ENCODE measurements at places on chromosomes 5 and 9.

DNA sequence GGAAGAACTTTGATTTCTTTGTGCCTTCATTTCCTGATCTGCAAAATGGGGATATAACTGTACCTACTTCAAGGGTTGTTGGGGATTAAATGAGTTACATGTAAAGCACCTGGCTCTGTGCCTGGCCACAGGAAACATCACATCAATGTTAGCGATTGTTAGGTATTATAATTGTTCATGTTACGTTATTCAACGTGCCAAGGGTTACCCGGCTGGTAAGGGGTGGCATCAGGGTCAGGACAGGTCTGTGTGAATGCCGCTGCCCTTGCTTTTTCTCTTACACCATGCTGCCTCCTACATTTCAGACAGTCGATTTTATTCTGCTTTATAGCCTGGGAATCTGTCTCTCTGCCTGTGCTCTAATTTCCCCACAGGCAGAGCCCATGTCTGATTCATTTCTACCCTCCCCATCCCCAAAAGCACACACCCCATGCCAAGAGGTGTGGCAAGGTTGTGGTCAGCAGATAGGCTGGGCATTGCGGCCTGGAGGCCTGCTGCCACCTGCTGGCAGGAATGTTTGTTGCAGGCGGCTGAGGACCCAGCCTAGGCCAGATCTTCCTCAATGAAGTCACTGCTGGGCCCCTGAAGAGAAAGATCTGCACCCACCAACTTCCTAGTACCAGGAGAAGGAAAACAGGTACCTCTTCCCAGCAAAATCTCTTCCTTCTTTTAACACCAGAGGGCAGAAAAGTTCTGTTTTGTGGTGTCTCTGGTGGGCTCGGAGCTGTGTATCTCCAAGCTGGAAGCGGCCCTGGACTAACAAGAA is 5.3 kb downstream of the ANKS6 start:
- DNase-seq: peak; percentile 85

GRCh38 chr9:69079186-69079585 is 43.6 kb downstream of the FXN start:
- no peak for DNase-seq

GRCh38 chr9:36341936-36342577 is 58.0 kb downstream of the RNF38 start:
- DNase-seq: no peak

GRCh38 chr9:117074784-117075520 is 339.9 kb downstream of the ASTN2 start:
- DNase-seq: no peak

DNA sequence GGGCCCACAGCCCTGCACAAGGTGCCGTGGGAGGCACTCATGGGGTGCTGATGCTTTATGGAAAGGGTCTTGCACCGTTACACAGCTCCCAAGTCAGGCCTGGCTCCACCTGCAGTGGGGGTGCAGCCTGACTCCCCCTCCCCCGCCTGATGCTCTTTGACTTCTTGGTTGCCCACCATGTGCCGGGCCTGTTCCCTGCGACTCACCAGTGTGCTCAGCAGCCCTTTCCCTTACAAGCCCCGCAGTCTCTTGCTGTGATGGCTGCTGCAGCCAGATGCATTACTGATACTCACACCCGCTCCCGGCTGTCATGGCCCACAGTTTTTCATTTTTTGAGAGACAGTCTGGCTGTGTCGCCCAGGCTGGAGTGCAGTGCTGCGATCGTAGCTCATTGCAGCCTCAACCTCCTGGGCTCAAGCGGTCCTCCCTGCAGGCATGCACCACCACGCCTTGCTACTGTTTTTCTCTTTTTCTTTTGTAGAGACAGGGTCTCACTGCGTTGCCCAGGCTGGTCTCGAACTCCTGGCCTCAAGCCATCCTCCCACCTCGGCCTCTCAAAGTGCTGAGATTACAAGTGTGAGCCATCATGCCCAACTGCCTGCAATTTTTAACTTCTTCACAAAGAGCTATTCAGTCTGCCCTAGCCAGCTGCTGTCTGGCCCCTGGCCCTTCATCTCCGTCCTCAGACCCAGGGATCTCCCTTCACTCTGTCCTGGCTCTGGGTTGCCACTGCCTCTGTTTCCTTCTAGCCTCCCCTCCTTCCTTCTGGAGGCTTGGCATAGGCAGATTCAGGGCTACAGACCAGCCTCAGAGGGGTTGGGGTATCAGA is 109.5 kb downstream of the RXRA start:
- no peak for DNase-seq

DNA sequence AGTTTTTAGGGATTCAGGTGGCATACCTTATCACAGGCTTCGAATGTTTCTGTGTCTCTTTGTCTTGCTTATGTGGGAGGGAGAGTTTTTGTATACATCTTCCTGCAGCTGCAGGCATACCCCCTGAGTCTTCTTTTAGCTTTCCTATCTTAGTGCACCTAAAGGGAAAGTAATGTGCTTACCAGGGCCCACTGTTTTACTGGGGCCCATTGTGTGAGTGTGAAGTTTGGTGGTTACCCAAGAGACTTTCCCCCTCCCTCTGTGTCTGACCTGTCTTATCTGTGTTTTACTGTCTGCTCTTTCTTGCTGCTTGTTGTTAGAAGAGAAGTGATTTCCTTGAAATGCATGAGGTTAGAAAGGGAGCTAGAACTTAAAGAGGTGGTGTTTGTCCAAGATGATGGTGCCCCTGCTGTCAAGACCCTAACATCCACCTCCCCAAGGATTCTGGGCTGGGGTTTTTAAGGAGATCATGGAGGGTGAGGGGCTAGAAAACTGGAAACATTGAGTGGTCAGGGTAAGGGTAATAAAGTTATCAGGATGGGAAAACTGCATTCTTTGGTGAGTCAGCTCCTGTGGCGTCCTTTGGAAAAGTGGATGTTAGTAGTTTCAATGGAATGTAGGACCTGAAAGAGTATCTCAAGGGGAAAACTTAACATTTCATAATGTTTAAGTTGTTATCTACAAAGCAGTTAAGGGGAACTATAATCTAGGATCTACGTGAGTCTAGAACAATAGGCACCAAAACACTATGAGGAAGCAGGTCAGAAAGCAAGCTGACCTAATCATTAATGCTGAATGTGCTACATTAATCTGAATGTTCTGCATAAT is 583.5 kb upstream of the TUSC1 start:
- DNase-seq: peak; percentile 42

- no peak for DNase-seq
These were observed 124.3 kb upstream of the SLC12A2 start for GRCh38 chr5:127959152-127959764.

DNA sequence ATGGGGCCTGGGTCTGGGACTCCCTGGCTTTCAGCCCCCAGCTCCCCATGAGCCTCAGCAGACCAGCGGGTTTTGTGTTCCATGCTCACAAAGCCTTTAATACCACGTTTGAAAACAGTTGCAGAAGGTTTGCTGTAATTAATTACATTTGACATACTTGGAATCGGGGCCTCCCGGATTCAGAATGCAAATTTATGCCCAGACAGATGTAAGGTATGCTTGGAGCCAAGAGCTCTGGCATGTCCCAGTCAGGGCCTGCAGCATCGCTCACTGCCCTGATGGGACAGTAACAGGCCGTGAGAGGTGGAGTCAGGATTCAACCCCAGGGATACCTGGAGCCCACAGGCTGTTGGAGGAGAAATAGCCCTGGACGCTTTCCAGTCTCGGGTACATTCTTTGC is 12.2 kb downstream of the ZNF618 start:
- no peak for DNase-seq

DNA sequence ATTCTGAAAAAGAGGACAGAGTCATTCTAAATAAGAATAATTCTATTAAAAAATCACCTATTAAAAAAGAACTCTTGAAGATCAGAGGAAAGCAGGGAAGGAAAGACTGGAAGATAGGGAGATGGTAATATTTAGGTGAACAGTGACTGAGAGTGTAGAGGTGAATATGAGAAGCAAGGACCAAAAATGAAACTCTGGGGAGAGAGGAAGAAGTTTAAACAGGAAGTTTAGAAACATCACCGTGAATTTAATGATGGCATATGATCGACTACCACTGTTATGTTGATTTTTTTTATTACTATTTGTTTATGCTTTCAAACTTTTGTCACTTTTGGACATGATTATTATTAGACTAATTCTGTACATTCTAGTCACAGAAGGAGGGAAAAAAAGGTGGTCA is 1.7 kb upstream of the SPINK6 start:
- peak; percentile 28 for DNase-seq

DNA sequence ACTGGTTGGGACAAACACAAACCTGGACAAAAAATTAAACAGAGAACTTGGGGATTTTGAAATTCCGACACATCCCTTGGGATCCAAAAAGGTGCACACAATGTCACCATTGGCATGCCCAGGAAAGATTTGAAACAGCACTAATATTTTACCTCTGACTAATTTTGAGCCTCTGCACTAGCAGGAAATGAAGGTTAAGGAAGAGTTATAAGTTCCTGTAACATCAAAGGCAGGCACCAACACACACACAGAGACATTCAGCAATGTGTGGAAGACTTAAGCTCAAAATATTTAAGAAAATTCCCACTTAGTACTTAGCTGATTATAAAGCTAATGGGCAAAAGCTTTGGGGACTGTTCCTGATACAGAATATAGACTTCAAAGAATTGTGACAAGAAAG is 247.0 kb downstream of the CDH9 start:
- no peak for DNase-seq

DNA sequence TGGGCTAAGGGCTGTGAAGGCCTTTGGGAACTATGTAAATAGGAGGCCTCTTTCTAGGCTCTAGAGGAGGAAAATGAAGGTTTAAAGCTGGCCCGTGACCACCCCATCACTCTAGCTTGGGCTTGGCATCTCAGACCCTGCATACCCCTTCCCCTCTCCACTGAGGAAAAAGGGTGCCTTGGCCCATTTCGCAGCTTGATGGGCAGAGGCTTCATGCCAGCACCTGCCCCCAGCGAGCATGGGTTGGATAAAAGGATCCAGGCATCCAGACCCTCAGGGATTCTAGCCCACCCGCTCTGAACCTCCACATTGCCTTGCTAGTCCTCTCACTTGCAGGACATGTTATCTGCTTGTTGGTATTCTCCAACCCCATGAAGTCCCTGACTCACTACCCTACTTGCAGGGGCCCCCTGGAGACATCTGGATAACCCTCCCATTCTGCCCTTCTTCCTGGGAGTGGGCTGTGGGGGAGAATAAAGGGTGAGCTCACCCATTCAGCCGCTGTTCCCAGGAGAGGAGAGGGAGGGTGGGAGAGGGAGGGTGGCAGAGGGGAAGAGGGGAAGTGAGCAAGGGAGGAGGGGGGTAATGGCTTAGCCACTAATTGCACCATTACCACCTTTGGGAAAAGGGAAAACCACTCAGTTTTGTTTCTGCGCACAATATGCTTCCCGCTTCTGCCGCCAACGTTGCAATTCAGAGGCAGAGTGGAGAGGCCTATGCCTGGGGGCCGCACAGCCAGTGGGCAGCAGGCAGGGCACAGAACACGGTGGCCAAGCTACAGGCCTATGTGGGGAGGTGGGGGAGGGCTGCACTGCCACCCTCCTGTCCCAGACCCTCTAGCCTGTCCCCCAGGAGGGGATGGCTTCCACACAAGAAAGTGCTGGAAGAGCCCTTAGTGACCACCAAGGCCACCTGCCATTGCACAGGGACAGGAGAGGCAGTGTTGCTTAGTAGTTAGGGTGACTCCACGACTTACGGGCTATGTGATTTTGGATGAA is 2.1 kb upstream of the CAMK2A start:
- no peak for DNase-seq

GRCh38 chr9:92980085-92980745 is 32.9 kb downstream of the FGD3 start:
- DNase-seq: no peak

DNA sequence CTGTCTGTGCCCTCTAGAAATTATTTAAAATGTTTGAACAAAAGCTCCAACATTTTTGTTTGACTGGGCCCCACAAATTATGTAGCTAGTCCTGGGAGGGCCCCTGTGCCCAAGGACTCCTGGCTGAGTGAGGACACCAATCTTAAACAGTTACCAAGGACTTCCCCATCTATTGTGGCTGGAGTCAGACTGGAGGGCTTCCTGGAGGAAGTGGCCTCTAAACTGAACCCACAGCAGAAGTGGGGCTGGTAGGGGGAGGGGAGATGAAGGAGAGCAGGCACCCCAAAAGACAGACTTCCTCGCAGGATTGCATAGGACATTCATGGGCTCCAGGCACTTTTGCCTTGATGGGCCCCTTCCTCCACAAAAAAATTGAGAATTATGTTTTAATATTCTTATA is 8.1 kb downstream of the ADAMTS13 start:
- DNase-seq: no peak

DNA sequence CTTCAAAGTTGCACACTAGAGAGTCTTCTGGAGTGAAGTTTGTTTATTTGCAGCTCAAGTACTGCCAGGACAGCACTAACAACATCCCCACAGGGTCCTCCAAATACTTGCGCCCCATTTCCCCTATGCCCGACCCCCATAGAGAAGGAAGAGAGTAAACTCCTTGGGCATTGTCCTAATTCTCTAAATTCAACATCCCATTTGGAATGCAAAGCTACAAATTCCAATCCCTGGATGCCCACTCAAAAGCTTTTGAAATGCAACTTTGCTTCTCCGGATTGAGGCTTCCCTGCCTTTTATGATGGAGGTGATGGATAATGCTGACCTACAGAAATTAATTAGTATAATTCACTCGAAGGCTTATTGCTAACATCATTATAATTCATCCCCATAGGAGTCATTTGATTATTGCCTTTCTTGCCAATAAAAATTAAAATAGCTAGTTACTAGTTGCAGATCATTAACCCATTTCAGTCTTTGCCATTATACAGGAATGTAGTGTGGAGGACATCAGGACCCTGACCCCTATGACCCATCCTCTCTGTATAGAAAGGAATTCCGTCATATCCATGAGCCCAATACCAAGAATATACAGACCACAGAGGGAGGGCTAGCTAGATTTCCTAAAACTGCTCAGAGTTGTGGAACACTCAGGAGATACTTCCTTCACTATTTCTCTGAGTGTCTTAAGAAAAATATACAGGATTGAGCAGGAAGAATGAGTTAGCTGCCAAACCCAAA is 277.6 kb downstream of the ZNF608 start:
- DNase-seq: no peak

DNA sequence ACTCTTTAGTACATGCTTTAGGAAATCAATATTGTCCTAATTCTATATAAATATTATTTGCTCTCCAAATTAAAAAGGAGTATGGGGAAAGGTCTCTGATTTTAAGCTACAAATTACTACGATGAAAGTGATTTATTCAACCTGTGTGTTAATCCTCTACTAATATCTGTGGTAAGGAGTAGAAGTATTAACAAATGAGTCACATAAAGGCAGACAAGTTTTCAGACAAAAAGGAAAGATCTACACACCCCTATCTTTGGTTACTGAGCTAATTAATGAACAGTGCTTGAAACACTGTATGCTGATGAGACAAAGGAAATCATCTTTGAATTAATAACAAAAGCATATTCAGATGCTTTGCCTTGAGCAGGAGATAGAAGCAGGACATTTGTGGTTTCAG is 15.9 kb downstream of the LOX start:
- no peak for DNase-seq

All from OCI-M1 (cell line).